ENCODE measurements at places on chromosomes 12 and 14.

GRCh38 chr14:98579140-98579539 lies 692.9 kb downstream of the BCL11B start:
- no peak for DNase-seq

GRCh38 chr12:9096563-9097176 lies 19.0 kb downstream of the A2M start:
- DNase-seq: no peak

- DNase-seq: no peak
These were observed 4.2 kb downstream of the PPTC7 start for GRCh38 chr12:110578694-110579534.

DNA sequence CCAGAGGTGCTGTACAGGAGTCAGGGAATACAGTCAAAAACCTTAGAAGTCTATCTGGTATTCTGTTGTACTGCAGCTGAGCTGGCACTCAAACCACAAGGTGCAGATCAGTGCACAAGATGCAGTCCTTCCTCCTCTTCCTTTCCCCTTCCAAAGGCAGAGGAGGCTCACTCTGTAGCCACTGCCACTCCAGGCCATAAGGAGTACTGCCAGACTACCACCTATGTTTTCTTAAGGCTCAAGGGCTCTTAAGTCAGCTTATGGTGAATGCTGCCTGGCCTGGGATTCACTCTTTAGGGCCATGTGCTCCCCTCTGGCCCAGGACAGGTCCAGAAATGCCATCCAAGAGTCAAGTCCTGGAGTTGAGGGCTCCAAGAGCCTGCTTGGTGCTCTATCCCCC lies 200.3 kb downstream of the CRADD start:
- no peak for DNase-seq

DNA sequence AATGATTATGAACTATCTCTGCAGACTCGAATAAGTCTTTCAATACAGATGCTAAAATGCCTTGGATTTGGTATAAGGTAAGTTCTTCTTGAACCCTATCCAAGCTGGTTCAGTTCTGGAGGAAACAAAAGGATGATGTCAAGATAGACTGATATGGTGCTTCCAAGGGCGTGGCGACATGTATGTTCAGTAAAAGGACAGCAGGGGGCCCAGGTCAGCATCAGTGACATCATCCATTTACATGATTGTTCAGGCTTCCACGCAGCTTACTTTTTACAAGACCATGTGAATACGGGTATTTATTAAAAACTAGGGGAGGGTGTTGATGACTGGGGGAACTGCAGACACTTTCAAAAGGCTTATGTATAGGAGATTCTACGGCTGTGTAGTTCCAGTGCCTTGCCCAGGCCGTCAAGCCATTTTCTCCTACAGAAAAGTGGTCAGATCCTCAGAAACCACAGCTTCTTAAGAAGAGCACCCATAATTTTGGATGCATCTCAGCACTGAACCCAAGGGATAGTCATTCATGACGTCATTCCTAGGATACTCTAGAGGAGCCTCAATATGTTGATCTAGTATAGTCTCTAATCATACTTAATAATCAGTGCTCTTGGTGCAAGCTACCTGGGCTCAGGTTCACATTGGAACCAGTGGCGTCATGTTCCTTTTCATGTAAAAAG lies 527.7 kb downstream of the FUT8 start:
- peak; percentile 30 for DNase-seq

- peak; percentile 92 for DNase-seq
These were observed 5.0 kb upstream of the SLC4A8 start for GRCh38 chr12:51419425-51420193.

GRCh38 chr12:131044760-131045381 lies 91.2 kb downstream of the ADGRD1 start:
- DNase-seq: no peak

DNA sequence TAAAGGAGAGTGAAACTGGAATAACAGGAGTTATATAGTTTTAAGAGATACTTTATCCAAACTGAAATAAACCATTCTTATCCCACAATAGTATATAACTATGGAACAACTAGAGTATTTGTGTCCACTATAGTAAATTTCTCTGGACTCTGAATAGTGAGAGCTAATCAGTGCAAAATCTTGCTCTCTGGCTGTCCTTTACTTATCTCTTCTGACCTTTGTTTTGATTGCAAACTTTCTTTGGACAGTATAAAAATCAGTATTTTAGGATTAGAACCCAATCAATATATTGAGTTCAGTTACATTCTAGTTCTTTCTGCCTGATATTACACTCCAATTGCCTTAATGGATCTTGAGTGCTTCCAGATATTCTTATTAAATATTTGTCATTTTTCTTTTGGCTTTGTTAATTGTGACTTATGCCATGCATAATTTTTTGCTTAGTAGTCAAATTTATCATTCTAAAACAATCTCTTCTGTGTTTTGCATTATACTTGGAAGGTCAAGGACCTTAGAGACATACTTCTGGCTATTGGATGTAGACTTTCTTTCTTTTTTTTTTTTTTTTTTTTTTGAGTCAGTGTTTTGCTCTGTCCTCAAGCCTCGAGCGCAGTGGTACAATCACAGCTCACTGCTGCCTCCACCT lies 89.9 kb upstream of the AMN1 start:
- DNase-seq: no peak

DNA sequence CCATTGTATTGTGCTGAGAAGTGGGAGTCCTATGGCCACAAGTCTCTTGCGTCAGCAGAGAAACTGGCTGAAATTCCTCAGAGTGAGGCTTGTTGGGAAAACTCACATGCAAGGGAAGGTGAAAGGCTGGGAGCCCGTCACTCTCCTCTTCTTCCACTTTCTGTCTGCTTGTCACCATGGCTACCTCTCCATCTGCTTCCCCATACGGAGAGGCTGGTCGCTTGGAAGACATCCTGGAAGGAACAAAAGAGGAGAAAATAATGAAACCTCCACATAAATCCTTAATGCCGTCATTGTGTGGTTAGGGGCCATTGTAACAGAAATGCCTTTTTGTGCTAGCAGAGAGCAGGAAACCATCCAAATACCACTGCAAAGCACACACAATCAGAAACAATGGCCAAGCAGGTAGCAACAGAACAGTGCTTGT lies 53.7 kb downstream of the SOX5 start:
- DNase-seq: peak; percentile 11

DNA sequence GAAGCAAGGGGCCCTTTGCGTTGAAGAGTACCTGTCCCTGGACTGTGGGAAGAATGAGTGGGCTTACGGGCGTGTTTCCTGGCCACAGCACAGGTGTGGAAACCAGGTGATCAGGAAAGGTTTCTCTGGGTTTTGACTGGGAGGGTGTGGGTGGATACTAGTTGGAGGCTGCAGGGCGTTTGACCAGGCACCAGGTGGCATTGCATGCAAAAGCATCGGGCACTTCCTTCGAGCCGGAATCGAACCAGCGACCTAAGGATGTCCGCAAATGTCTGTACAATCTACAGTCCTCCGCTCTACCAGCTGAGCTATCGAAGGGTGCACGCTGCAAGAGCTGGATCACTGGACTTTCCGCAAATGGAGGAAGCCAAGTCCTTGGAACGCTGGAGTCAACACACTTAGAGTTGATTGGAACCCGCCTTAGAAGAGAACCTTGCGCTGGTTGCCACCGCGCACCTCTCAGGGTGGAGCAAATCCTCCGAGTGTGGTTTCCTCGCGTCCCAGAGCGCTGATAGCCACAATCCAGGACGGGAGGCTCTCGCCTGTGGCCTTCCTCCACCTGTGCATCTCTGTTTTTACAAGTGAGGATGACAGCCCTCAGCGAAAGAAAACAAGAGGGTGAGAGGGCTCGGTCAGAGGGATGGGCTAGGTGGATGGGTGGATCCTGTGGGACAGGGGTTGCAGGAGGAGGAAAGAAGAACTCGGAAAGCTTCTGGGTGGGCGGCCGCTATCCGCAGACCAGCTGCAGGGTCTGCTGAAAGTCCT lies 21.2 kb upstream of the RNASE4 start:
- DNase-seq: no peak

- no peak for DNase-seq
These were observed 41.3 kb upstream of the C12orf71 start for GRCh38 chr12:27123642-27124041.

Measured in COR-L47 (cell line).